Stimulated activated CD8-positive, alpha-beta memory T cell treated with anti-CD3 and anti-CD28 coated beads, Interleukin-4, amount 100 ng/mL, for 1 hour (primary cell): ENCODE measurements at places on chromosomes 1 and 21.

GRCh38 chr1:207873055-207873890 is 37.7 kb downstream of the CD34 start:
- no peak for DNase-seq

- DNase-seq, result no peak
Measured at GRCh38 chr1:50582346-50582745, 159.1 kb upstream of the DMRTA2 start.

DNA sequence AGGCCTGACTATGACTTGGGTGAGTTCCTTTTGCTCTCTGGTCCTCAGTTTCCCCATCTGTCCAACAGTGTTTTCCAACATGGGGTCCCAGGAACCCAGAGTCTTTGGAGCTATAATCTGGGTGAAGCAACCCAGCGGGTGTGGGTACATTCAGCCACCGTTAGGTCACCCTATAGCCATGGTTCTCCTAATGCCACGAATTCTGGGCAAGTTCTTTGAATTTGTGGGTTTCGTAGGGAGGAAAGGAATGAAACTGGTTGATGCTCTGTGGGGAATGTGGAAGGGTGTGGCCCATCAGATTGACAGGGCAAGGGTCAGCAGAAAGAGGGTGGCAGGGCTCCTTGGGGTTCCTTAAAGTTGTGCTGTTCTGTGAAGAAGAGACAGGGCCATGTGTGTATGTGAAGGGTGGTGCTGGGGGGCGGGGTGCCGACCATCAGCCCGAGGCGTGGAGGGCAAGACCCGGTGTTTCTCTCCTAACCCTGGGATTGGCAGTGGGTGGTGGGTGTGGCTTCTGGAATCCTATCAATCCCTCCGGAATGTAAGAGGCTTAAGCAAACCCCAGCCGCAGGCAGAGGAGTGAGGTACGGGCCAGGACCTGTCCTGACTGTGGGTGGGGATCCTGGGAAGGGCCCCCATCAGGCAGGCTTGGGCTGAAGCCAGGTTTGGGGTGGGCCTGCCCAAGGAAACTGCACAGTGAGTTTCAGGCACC is 35.5 kb upstream of the ZNF362 start:
- DNase-seq, result no peak

GRCh38 chr1:27237112-27237511 is 2.7 kb downstream of the WDTC1 start:
- no peak for DNase-seq

- DNase-seq, result peak; percentile 92
Measured at GRCh38 chr1:26321315-26322041, 3.7 kb downstream of the CD52 start.

- DNase-seq, result no peak
Measured at GRCh38 chr21:41833497-41834115, 45.5 kb downstream of the PRDM15 start.

- DNase-seq, result no peak
Measured at GRCh38 chr1:72178266-72178665, 104.1 kb downstream of the NEGR1 start.

GRCh38 chr1:156551869-156552268 is 20.5 kb downstream of the IQGAP3 start:
- no peak for DNase-seq

DNA sequence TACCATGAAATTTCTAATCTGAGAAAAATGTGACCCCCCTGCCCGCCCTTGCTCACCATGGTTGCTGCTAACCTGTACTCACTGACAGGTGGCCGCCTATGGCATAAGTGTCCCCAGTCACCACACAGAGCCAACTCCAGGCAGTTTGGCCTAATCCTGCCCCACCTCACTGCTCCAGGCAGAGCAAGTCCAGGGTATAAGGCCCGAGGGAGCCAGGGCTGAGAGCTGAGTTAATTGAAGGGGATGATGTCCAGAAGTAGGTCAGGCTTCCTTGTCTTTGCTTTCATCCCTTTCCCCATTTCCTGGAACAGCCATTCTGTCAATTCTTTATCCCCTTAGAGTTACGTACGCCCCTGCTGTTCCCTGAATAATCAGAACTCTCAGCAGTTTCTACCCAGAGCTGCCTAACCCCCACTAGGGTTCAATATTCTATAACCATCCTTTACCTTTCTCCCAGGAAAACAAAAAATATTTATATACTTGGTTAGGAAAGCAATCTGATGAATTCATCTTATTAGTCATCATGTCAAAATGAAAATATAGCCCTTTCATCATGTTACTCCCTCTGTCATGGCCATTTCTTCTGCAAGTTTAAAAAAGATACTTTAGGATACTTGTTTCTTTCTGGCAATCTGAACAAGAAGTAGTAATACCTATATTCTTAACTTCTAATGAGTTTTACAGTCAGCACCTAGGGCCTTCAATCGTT is 29.4 kb upstream of the CD101 start:
- DNase-seq, result no peak

- no peak for DNase-seq
Measured at GRCh38 chr1:31701091-31701736, 2.6 kb downstream of the COL16A1 start.

DNA sequence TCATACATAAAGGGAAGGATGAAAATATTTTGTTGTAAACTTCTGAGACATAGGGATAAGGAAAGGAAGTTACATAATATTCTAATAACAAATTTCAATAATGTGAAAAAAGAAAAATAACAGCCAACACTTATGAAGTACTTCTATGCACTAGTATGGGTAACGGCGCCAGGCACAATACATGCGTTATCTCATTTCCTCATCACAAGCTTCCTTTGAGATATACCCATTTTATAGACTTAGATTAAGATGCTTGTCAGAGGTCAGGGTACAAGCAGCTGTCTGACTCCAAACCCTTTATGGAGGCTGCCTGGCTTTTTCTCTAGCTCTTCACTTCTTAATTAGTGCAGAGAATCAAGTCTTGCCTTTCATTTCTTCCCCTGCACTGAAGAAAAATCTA is 41.3 kb downstream of the TCP10L start:
- DNase-seq, result no peak

- DNase-seq, result no peak
Measured at GRCh38 chr1:109884242-109884891, 26.3 kb upstream of the CSF1 start.

- DNase-seq, result no peak
Measured at GRCh38 chr1:213571419-213571818, 416.4 kb upstream of the PROX1 start.

GRCh38 chr1:14594045-14594444 is 4.4 kb upstream of the KAZN start:
- no peak for DNase-seq

GRCh38 chr1:94490556-94490955 is 51.0 kb downstream of the F3 start:
- DNase-seq, result no peak

DNA sequence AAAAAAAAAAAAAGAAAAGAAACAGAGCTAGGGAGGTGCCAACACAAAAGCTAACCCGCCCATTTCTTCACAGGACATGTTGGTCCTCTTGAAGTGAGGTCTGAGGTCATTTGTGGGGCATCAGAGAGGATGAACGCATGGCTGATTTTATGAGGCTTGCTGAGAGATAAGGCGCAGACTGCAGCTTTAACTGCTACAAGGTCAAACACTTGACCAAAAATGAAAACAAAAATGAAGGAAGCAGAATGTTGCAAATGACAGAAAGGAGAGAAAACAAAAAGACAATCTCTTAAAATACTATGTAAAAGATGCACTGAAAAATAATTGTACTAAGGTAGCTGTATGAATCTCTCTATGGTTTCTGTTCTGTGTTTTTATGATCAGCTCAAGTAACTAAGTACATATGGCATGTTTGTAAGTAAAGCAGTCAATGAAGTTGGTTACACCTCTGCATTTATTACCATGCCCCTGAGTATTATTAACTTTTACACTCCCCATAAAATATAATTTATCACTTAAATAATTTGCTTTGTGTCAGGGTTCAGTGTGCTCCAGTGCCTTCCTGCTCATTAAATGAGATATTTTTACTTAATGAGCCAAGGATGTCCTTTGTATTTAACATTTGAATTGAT is 249.1 kb upstream of the NR5A2 start:
- DNase-seq, result no peak

GRCh38 chr1:193656841-193657240 is 470.4 kb upstream of the B3GALT2 start:
- no peak for DNase-seq

DNA sequence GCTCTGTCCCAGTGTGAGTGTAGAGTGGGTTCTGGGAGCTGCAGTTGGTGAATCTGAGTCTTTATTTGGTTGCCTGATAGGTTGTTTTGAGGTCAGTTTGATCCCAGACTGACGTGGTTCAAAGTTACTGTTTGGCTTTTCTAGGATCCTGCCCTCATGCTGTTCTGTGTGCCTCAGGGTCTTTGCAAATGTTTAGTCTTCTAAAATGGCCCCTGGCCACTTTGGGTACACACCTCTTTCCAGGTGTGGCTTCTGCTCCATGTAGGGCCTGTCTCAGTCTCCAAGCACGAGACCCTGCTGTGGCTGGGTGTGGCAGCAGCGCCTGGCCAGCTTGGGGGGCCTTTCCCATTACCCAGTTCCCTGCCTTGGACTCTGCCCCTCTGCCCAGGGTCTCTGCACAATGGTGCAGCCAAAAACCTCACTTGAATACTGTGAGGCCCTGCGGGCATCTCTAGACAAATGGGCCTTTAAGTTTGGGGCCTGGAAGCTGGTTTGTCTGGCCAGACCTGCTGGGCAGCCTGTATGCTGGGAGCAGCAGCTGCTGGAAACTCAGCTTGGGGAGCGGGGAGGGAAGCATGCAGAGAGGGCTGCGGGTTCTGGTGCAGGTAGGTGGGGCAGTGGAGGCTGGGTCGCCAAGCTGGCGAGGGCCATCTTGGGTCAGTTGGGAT is 5.6 kb downstream of the PTPRF start:
- no peak for DNase-seq

- DNase-seq, result no peak
Measured at GRCh38 chr1:9231648-9232332, 2.8 kb upstream of the H6PD start.

- DNase-seq, result no peak
Measured at GRCh38 chr1:98371764-98372163, 289.8 kb upstream of the SNX7 start.

DNA sequence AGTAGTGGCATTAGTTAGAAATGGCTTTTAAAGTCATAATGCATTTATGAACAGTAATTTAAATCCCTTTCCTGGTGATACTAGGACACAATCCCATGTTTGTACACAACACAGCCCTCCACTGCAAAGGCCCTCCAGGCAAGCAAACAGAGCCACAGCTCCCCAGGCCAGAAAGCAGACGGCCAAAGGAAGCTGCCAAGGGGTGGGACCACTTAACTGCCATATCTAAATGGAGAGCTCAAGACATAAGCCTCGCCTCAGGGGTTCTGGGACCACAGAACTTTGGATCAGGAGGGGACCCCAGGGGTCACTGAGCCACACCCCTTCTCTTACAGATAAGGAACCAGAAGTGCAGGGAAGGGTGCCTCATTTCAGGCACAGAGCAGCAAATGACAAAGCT is 189.7 kb downstream of the KCNH1 start:
- DNase-seq, result no peak

GRCh38 chr1:180482425-180483275 is 19.7 kb downstream of the ACBD6 start:
- DNase-seq, result no peak

DNA sequence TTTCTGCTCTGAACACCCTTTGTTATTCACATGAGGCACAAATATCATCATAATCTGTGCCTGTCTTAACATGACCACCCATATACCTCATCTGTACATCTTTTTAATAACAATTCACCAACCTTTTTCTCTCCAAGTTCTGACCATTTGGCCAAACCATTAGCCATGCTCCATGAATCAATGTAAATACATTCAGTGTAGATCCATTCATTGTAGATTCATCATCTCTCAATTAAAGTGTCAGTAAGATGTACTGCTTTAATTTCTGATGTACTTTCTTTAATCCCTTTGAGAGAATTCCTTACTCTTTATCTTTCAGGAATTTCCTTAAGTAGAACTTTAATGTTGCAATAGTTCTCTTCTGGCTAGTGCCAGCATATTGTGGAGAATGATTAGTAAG is 126.2 kb upstream of the LRRC7 start:
- DNase-seq, result no peak

DNA sequence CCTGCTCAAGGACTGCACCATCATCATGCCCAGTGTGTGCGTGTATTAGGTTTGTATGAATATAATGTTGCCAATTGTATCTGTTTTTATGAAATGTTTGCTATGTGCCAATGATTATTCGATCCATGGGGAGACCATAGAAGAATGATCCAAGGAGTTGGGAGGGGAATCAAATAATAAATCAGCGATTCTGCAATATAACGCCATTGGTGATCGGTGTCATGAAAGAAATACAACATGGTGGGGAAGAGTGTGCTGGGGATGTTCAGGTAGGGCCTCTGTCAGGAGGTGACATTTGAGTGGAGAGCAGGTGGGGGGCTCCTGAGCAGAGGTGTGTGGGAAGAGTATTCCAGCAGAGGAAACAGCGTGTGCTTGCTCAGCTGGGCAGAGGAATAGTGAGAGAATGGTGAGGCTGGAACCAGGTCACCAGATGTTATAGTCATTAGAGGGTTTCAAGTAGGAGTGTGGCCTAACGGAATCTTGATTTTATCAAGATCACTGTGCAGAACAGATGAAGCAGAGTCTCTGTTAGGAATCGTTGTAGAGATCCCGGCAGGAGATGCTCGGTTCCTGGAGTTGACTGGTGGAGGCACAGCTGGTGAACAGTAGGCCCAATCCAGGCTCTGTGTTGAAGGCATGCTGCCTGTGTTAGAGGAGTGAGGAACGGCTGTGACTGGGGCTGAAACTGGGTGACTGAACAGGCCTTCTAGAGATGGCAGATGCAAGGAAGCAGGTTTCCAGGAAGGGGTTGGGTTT is 2.9 kb upstream of the ZNF496 start:
- no peak for DNase-seq

- no peak for DNase-seq
Measured at GRCh38 chr1:30273456-30273855, 449.9 kb downstream of the MATN1 start.

DNA sequence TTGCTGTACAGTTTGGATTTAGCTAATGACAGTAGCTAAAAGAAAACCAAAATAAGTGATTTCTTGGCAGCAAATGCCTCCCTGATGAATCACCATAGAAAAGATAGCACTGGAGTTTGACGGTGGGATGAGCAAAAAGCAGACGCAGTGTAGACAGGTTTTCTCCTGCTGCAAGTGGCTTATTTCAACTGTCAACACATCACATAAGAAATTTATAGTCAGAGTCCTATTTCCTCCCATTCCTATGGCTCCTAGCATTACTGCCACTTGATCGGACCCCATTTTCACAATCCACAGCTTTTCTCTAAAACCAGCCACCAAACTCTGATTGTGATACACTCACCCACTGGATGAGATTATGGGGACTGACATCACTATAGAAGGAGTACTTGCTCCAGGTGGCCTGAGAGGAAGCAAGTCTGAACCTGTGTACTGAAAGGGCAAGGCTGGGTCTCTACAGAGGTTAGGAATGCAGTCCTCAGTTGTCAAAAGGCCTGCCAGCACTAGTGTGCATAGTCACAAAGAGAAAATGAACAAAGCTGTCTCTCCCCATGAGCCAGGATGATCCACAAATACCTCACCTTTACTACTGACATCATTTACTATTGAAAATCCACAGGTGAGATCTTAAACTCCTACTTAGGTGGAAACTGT is 359.8 kb downstream of the LTN1 start:
- no peak for DNase-seq

GRCh38 chr1:40930174-40930964 is 49.1 kb upstream of the CTPS1 start:
- DNase-seq, result no peak
